ENCODE measurements at places on chromosomes 13 and 19.

GRCh38 chr13:110421696-110422385 lies 114.8 kb downstream of the COL4A2 start:
- DNase-seq = no peak

- no peak for DNase-seq
Observed at GRCh38 chr19:11172576-11172975, 17.0 kb upstream of the SPC24 start.

- no peak for DNase-seq
Observed at GRCh38 chr13:104204177-104204576, 1138.0 kb upstream of the SLC10A2 start.

DNA sequence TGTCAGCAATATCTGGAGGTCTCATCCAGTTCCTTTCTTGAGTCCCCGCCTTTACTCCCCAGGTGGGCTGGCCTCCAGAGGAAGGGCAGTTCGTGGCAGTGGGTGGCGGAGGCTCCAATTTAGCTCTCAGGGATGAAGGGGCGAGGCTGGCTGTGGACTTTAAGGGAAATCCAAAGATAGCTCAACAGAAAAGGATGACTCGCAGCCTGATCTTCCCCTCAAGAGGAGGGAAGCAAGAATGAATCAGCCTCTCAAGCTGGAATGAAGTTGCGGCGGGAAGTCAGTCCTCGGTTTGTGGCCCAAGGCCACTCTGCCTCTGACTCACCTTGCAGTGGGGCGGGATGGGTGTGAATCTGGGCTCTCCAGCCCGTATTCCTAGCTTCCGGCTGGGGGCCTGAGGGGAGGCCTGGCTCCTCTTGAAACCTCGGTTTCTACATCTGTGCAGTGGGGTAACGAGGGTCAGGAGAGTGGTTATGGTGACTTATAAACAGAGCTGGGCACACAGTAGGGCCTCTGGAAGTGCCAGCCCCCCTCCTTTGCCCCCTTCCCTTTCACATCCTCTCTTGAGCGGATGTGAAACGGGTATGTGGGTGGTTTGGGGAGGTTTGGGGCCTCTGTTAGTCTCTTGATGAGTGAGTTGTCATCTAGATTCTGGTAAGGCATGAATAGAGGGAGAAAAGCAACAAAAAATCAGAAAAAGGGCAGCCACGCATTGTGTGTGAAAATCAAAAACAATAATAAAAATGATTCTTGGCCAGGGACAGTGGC lies 10.5 kb upstream of the SMG9 start:
- DNase-seq = no peak

- DNase-seq = no peak
Observed at GRCh38 chr19:10537668-10538067, 6.0 kb upstream of the ATG4D start.

DNA sequence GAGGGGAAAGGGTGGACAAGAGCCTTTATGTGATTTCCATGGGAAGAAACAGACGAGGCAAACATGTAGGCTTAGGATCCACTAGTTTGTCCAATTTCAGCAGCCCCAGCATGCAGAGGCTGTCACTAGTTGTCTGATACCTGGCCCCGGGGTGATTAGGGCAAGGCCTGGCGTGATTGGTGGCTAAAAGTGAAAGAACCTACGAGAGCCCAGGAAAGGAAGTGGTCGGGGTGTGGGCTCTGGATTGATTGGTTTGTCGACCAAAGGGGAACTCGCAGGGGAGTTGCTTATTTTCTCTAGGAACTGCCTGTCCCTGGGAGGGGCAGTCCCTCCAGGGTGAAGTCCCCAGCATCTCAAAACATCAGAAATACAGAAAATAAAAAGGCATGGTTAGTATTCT lies 64.2 kb upstream of the UQCRFS1 start:
- DNase-seq = no peak

- DNase-seq = no peak
Observed at GRCh38 chr19:5743630-5744029, 23.2 kb downstream of the CATSPERD start.

- DNase-seq = no peak
Observed at GRCh38 chr19:49362048-49362928, at the start of gene TEAD2. TEAD2 (minus strand) TSS chr19:49362416; CDS start chr19:49360075, 2,341 bp downstream.

DNA sequence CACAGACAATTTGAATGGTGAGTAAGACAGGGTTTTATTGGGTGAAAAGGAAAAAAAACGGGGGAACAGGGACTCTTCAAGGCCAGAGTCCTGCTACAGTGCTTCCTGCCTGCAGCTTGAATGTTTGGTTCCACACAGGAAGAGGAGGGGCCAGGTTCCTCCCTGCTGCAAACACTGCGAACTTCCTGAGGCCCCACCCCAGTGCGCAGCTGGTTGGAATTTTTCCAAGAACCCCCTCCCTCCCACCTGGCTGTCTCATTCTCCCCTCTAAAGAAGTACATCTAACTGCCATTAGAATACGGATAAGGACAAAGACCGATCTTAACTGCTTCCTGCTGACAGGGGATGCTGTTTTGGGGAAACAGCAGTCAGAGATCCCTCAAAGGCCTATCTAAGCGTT lies 184.9 kb downstream of the GGACT start:
- DNase-seq = no peak

- no peak for DNase-seq
Observed at GRCh38 chr13:75372923-75373841, 108.8 kb downstream of the TBC1D4 start.

GRCh38 chr13:110045919-110046318 lies 259.5 kb upstream of the IRS2 start:
- no peak for DNase-seq

- no peak for DNase-seq
Observed at GRCh38 chr13:108586826-108587225, 42.6 kb upstream of the MYO16 start.

All from vagina (tissue), 2 donors.